Kidney (tissue), 22 donors: ENCODE measurements at places on chromosomes 4 and X. TPM values are rescaled to one million over a fixed set of nuclear protein-coding genes. Genes with fewer than 3 reads are reported as not detected.

The ASMTL gene
- total RNA-seq, result 33.3 TPM

The TCEANC gene
- 5.3 TPM for total RNA-seq

The ANXA10 gene
- not detected for total RNA-seq

The MAP9 gene
- total RNA-seq, result 20.1 TPM

The HDX gene
- total RNA-seq, result 5.9 TPM

The ENPP6 gene
- 0.91 TPM for total RNA-seq

The MUC7 gene
- not detected for total RNA-seq

The MXRA5 gene
- total RNA-seq, result 12.2 TPM

The SPANXD gene
- not detected for total RNA-seq

The ARR3 gene
- not detected for total RNA-seq

The RS1 gene
- total RNA-seq, result 0.44 TPM

The KDM5C gene
- total RNA-seq, result 114 TPM

The VSIG1 gene
- total RNA-seq, result 1.4 TPM

The TMSB15B gene
- 2.0 TPM for total RNA-seq

The FGFR3 gene
- total RNA-seq, result 25.5 TPM

The TMEM47 gene
- total RNA-seq, result 68.9 TPM

The FRMPD3 gene
- 0.25 TPM for total RNA-seq

The FAM9B gene
- not detected for total RNA-seq

DNA sequence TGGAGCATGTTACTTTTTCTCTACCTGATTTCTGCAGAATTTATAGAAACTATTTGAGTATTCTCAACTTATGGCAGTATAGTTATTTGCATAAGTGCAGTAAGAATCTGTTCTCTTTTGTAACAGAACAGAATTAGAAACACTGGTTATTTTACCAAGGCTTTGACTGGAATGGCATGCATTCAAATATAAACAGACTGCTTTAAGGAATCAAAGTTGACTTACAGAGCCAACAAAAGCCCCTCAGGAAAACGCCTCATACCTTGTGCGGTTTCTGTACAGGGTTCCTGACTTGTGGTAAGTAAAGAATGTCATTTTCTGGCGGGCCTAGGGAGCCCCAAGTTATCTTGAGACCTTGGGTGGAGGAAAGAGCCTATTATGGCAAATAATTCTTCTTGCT lies 97.1 kb downstream of the GPR143 start:
- DNase-seq, result no peak

DNA sequence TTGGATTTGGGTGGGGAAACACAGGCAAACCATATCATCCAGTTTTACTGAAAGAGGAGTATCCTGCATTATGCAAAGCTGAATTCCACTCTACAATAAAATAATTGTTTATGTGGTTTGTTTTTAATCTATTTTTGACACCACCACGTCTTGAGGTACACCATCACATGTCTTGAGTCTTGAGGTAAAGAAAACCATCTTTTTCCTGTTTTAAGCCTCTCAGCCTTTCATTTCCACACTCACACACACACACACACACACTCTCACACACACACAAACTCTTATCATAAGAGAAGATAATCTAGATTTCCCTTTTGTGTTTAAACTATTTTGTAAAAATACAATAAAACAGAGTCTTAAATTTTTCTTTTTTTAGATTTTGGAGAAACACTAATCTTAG lies 32.0 kb downstream of the SPIN3 start:
- DNase-seq, result no peak

GRCh38 chr4:52037689-52038102 lies 403 bp downstream of the SGCB start:
- peak; percentile 75 for DNase-seq

DNA sequence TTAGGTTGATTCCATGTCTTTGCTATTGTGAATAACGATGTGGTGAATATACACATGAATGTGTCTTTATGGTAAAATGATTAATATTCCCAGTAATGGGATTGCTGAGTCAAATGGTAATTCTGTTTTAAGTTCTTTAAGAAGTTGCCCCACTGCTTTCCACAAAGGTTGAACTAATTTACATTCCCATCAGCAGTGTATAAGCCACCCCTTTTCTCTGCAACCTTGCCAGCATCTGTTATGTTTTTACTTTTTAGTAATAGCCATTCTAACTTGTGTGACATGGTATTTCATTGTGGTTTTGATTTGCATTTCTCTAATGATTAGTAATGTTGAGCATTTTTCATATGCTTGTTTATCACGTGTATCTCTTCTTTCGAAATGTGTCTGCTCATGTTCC lies 503.3 kb downstream of the PCDH18 start:
- DNase-seq, result no peak

GRCh38 chrX:48998391-48998790 lies 3.7 kb downstream of the GRIPAP1 start:
- DNase-seq, result no peak

GRCh38 chrX:49291615-49292337 lies 11.7 kb upstream of the GAGE10 start:
- peak; percentile 66 for DNase-seq

- no peak for DNase-seq
These were observed 42.0 kb upstream of the ARSJ start for GRCh38 chr4:114021451-114021850.

GRCh38 chrX:152202886-152203285 lies 64.5 kb upstream of the MAGEA10 start:
- no peak for DNase-seq

DNA sequence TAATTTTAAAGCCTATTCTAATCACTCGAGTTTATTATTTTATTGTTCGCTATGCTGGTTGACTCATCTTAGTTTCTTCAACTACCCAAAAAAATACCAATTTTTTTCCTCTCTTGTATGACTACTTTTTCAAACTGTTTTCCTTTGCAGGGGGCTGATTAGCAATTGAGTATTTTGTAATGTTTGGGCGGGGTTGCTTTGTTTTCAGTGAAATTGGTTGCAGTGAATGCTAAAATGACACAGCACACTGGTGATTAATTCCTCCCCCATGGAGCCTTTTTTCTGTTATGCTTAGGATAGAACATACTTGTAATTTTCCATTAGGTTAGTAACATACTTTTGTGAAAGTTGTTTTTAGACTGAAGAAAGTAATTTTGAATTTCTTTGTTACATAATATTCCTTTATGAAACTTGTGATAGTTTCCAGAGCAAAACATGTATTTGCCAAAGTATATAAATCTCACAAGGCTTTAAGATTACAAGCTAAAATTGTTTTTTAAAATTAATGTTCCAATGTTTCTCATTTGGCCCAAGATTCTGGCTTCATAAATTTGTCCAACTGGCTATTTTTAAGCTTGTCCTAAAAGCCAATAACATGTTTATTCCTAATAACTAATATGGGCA lies 120.4 kb downstream of the CHIC1 start:
- DNase-seq, result no peak

DNA sequence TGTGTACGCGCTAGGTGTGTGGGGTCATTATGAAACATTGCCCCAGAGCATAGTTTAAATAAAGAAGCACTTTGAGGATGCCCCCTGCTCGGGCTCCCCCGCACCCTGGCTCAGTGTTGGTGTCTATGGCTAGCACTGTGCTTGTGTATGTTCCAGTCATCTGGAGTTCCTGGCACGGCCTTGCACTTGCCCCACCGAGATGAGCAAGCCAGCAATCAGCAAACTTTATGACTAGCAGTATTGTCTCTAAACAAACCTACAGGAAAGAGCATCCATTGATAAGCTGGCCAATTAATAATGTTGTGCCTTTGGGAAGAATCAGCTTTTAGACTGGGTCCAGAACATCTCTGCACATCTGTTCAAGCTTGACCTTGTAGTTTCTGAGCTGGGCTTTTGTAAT lies 707 bp upstream of the SHROOM4 start:
- DNase-seq, result no peak

DNA sequence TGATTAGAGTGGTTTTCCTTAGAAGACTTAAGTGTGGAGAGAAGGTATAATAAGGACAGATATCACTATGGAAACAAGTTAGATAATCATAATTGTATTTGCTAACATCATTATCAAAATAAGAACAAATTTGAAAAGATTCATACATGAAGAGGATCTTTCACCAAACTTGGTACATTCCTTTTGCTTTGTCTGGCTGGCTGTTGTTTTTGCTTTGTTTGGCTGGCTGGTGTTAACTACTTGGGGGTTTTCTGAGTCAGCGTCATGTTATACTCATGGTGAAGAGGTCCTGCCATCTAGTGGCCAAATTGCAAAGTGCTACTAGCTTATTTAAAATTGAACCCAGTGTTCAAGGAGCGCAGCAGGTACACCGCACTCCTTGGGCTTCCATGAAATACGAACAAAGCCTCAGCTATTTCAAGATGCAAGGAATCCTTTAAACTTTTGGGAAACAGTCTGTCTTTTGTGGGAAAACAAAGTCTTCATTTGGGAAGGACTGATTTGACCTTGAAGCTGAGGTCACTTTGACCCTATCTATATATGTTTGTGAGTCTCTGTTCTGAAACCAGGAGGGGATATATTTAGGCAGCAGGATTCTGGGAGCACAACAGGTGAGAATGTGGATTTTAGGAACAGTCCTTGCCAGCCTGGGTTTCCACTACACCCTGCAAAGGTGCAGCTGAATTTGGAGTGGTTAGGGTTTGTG lies 129.7 kb downstream of the PLS3 start:
- DNase-seq, result peak; percentile 69

DNA sequence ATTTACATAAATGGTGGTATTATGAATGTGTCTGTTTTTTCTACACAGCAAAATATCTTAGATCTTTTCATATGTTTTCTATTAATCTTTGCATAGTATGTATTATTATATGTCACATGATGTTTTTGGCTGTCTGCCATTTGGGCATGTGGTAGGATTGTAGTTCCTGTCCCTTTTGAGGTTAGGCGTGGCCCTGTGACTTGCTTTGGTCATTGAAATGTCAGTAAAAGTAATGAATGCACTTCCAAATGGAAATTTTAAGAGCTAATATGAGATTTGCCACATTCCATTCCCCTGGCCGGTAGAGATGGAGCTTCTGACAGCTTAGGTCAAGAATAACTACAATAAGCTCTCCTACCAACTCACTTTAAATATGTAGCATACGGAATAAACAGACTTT lies 45.1 kb downstream of the JADE3 start:
- DNase-seq, result no peak

DNA sequence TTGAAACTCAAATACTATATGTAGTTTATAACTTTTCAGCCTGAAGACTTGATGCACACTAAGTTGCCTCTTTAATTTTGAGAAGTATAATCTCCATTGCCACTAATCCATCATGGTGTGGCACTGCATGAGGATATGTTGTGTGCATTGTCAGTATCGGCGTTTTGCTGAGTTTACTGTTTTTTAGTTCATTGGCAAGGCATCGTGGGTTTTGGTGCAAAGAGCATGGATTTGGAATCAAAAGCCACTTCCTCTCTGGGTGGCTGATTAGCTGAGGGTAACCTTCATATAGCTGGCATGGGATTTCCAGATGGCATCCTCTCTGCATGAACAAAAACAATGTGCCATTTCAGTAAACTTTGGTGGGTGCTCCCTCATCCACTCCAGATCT lies 38.7 kb downstream of the FHL1 start:
- no peak for DNase-seq

GRCh38 chr4:158046345-158046744 lies 126.5 kb downstream of the GASK1B start:
- no peak for DNase-seq

GRCh38 chr4:163833669-163834068 lies 339.2 kb downstream of the TMA16 start:
- no peak for DNase-seq

GRCh38 chr4:7187168-7187535 lies 5.2 kb upstream of the SORCS2 start:
- no peak for DNase-seq

DNA sequence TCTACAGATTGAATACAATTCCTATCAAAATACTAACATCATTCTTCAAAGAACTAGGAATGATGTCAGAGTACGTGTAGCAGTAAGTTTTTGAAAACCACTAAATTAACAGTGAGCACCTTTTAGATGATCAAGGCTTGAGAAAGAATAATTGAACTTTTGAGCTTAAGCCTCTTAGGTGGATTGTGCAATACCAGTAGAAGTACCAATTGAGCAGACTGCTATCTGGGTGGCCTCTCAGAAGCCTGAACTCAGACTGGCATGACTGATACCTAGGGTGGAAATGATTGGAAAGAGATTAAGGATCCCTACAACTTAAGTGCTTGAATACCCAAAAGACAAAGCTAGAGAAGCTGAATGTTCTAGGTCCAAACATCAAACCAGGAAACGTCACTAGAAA lies 200.3 kb upstream of the GALNTL6 start:
- DNase-seq, result no peak

DNA sequence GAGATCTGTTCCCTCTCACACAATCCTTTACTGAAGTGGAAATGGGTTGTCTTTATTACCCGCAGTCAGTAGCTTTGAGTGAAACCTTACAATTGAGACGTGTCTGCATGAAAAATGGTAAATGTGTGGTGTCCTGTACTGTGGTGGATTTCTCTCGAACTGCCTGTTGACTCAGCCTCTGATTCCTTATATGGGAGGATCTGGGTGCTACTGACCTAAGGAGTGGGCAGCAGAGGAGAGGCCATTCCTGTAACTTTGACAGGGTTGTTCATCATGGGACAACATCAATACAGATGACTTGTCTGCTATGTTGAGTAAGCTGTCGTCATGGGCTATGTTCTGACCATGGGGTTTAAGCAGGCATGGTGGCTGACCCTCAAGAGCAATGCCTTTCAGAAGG lies 159.6 kb upstream of the WDR1 start:
- DNase-seq, result no peak

DNA sequence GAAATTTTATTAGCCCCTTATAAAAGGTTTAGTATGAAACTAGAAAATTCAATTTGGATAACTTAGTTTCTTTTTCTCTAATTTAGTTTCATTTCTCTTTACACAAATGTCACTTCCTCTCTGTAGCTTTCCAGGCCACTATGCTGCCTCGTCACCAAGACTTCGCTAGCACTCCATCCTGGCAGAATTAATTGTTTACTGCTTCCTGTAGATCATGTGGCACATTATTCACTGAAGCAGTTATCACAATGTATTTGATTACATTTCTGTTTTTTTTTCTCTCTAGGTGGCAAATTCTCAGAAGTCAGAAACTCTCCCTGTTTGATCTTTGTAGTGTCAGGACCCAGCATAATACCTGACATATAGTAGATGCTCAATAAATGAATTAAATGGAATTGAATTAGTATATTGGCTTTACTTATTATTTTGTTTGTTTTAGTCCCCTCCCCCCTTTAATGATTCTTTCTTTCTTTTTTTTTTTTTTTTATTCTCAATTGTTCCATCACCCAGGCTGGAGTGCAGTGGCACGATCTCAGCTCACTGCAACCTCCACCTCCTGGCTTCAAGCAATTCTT lies 9.3 kb upstream of the SAT1 start:
- no peak for DNase-seq

DNA sequence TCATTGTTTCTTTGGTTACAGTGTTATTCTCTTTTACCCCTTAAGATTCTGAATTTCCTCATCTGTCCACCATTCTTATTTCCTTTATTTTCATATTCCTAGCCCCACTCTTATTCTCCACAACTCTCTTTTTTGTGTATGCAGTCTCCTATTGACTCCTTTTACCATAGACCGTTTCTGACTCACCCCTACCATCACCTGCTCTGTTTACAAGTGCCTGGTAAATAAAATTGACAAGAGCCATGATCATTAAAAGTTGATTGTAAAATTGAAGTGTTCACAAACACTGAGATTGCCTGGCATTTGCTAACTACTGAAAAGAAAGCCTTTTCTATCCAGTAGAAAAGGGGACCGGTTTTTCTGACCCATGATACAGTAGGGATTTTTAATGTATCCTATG lies 54.4 kb downstream of the MRPL1 start:
- no peak for DNase-seq

GRCh38 chr4:159069922-159070321 lies 33.0 kb upstream of the RAPGEF2 start:
- DNase-seq, result no peak
